CD4-positive, alpha-beta T cell treated with Interleukin-1 beta for 1 hour (primary cell): ENCODE measurements at places on chromosomes 16 and 17.

DNA sequence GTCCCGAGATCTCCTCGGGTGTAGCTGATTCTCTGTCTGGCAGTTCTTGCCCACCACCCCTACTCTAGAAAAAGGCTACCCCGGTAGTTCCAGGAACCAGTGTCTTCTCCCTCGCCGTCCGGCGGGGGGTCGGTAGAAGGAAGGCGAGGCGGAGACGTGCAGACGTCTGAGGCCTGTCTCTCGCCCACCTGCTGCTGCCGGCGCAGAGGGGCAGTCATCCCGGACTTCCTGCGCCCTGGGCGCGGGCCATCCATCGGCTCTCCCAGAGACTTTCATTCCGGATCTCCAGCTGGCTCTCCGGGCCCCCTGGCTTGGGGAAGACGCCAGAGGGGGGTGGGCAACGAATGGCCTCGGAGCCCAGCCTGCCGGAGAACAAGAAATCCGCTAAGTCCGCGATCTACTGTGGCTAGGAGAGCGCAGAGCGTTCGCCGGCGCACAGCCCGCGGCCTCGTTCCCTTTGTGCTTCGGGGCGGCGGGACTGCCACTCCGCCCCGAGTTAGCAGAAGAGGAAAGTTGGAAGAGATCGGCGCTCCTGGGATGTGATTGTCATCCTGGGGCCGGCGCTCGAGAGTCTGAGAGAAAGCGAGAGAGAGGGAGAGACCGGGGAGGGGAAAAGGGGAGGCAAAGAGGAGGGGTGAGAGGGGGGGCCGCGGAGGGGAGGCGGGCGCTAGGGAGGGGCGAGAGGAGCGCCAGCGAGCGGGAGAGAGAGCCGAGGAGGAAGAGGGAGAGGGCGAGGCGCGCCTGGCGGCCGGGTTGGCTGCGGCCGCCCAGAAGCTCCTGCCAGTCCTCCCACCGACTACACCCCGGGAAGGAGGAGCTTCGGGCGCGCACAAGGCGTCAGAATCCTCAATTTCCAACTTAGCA lies at the start of gene IRX5:
Gene IRX5, plus strand, starts transcription at position 861 of the 864 bp plus-strand sequence. CDS start 334 bp downstream, outside the sequence.
- DNase-seq = peak; percentile 34

DNA sequence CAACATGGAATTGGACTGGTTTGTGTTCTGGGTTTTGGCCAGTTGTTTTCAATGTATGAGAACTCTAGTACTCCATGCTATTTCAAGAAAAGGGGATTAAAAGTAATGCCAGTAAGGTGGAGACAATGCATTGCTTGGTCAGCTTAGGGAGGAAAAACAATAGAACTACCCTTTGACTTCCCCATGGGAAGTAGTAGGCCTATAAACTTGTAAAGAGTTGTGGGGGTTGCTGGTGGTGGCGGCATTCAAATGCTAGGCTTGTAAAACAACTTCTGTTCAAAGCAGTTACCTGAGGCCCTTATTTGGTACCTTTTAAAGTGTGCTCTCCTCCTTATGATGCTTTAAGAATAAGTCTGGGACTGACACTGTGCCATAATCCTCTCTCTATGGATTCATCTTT lies 9.4 kb downstream of the MAP3K3 start:
- no peak for DNase-seq

DNA sequence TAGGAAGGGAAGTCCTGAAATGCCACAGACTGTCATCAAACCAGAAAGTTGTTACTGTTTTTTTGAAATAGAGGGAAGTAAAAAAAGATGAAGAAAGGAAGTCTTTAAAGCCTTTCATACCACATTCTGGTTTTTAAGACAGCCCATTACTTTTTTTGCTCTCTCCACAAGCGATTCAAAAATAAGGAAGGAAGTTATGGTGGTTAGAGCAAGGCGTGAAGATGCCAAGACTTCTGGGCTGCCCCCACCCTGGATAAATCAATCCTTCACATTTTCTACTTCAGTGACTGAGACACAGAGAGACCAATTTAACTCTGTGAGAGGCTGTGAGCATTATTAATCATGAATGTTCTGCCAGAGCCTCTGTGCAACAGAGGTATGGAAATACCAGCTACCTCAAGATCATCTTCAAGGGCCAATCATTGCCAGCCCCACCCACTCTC lies 82.3 kb upstream of the BCAR1 start:
- DNase-seq = no peak

DNA sequence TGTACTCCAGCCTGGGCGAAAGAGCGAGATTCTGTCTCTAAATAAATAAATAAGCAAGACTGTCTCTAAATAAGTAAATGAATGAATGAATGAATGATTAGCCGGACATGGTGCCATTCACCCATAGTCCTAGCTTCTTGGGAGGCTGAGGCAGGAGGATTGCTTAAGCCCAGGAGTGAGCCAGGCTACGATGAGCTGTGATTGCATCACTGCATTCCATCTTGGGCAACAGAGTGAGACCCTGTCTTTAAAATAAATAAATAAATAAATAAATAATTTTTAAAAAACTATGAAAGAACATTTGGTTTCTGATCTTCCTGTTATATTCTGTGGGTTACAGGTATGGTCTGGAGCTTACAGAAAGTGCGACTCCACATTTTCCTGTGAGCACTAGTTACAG lies 65.0 kb downstream of the C17orf58 start:
- DNase-seq = no peak

- DNase-seq = no peak
Measured at GRCh38 chr17:68819465-68819864, 135.7 kb downstream of the ABCA8 start.

DNA sequence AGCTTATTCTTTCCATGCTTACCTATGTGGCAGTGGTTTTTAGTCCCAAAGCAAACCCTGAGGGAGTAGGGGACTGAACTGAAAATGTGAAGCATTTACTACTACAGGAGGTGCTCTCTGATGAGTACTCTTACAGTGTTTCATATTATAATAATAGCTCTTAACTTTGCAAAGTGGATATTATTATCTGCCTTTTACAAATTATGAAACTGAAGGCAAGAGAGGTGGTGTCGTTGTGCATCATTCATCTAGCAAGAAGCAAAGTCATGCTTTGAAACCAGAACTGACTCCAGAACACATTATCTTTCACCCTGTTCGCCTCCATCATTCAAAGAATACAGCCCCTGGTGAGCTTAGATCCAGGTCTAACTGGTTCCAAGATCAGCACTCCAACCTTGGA lies 8.2 kb upstream of the KCNH6 start:
- no peak for DNase-seq

GRCh38 chr17:31778523-31778922 lies 80.5 kb downstream of the COPRS start:
- DNase-seq = no peak

DNA sequence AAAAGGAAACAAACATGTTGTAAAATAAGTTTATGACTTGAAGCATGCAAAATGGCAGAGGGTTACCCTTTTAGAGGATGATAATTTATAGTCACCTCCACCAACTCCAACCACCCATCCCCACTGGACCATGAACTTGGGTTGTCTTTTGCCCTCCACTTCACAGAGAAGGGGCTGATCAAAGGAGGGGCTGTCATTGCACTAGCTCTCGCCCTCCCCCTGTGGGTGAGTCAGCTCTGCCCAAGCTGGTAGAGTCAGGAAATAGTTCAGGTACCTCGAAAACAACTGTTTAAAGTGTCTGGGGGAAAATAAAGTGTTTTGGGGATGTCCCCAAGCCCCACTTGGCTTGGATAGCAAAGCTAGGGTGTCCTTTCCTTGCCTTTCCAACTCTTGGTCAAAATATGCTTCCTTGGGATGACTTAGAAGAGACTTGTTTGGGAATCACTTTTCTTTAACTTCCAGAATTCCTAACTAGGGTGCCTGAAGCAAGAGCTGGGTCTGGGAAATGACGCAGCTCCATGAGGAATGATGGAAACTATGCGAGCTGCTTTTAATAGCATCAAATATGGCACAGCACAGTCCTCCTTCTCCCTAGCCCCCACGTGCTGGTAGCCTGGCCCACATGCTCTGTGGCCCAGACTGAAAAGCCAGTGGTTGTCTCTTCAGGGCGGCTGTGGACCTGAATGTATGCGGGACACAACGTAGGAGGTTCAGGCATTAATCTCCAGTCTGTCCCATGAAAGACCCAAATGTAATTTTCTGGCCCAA lies 40.7 kb downstream of the TBX4 start:
- no peak for DNase-seq

GRCh38 chr16:2190659-2191445 lies 5.6 kb downstream of the CASKIN1 start:
- DNase-seq = no peak

GRCh38 chr16:84647828-84648594 lies at the start of gene KLHL36:
KLHL36 (plus strand) TSS chr16:84648511; CDS start chr16:84650868, 2,357 bp downstream.
- peak; percentile 72 for DNase-seq

- DNase-seq = peak; percentile 26
Measured at GRCh38 chr17:42414704-42415409, 8.2 kb downstream of the CAVIN1 start.

GRCh38 chr17:57273490-57273889 lies 17.2 kb downstream of the MSI2 start:
- DNase-seq = no peak

GRCh38 chr16:57549730-57550129 lies 7.3 kb downstream of the ADGRG5 start:
- no peak for DNase-seq

DNA sequence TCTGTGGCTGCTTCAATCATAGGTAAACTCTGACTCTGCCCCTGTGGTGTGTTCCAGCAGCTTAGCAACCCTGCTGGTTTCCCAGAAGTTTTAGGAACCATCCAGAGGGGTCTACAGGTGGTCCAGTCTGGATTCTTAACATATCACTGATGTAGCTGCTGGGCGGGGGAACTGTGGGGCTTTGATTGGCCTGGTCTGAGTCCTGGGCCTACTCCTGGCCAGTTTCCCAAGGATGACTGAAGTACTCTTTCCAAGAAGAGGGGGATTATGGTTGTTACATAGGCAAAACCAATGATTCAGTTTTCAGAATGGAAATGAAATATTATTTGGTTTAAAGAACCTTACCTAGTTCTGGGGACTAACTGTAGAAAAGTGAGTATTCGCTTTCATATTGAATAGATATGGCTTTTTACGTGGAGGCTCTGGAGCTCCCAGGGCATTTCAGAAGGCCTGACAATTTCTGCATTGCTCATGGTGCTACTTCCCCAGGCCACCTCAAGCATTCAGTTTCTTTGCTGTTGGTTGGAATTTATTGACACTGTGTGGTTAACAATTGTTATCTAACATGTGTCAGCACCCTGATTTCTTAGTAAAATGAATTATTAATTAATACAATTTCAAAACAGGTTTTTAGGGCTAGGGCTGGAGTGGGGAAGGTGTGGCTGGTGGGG lies 38.4 kb downstream of the EPN2 start:
- no peak for DNase-seq

- DNase-seq = no peak
Measured at GRCh38 chr16:28609631-28610594, at the start of gene SULT1A1. SULT1A1 (minus strand) TSS chr16:28610044; CDS start chr16:28608855, 1,189 bp downstream.

DNA sequence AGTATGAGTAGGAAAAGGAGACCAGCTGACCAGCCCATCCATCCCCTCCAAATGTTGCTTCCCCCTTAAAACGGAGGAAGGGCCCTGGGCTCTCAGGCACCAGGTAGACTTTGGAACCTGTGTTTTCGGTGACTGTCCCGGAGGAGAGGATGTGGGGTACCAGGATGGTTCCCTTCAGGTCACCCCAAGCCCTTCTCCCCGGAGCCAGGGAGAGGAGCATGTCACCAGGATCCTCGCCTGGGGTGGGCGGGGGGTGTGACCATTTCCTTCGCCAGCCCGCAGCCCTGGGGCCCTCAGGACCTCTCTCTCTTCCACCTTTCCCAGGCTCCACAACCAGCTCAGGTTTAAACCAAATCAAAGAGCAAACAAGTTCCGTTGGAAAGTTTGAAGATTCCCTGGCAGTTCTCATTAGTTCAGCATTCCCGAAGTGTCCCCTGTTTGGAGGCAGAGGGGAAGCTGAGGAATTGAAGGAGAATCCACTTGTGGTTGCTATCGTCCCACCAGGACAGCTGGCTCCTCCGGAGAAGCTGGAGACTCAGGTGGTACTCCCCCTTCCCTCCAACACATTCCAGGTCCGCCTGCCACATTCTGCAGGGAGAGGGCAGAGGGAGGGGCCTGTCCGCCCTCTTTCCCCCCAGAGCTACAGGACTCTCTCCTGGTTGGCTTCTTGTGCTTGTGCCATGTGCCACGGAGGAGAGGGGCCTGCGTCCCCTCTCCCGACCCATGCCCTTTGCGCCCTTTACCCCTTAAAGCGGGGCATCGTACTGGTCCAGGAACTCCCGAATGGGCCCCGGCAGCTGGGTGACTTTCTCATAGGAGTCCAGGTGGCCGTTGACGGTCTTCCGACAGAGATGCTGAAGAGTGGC lies 2.0 kb downstream of the SOCS3 start:
- DNase-seq = no peak

DNA sequence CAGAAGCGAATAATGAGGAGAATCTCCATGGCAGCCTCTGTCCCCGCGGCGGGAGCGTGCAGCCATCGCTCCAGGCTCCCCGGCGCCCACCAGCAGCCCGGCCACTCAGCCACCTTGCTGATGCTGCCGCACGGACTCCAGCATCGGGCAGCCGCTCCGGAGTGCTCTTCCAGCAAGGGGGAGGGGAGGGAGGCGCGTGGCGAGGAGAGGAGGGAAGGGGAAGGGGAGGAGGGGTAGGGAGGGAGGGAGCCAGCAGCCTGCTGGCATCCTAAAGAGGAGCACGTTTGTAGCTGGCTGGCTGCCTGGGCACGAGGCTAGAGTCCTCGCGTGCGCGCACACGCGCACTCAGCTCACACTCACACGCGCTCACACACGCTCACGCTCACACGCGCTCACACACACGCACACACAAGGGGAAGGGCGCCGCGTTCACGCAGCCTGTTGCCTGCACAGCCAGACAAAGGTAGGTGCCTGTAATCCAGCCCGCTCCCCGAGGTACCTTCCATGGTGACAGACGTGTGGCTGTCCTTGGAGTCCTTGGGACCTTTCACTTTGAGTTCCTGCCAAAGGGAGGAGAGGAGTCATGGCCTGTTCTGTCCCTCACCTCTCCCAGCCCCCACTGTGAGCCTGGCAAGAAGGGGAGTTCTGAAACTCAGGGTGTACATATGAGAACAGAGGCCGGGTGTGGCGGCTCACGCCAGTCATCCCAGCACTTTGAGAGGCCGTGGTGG lies 82.1 kb downstream of the TIMM22 start:
- DNase-seq = no peak

DNA sequence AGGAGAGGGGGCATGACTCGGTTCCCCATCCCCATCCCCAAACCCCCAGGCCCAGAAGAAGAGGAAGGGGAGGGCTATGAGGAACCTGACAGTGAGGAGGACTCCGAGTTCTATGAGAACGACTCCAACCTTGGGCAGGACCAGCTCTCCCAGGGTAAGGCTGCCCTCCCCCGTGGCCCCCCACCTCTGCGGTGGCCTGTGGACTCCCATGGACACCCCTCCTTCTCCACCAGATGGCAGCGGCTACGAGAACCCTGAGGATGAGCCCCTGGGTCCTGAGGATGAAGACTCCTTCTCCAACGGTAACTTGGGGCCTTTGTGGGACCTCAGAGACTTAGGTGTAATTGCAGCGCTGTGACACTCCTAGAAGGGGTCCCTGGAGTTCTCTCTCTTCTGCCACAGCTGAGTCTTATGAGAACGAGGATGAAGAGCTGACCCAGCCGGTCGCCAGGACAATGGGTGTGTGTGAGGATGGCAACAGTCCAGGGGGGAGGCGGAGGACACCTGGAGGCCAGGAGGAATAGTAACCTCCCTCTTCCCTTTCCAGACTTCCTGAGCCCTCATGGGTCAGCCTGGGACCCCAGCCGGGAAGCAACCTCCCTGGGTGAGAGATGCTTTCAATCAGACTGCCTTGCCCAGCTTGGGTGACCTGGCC lies 5.6 kb downstream of the CD19 start:
- no peak for DNase-seq

GRCh38 chr16:16805809-16806208 lies 426.9 kb downstream of the NPIPA7 start:
- no peak for DNase-seq
